Spinal cord (tissue), 10 donors: ENCODE measurements at places on chromosomes 5 and 9. TPM values are rescaled to one million over a fixed set of nuclear protein-coding genes. Genes with fewer than 3 reads are reported as not detected.

The SHISAL2B gene
- polyA plus RNA-seq = 2.6 TPM

The CAPSL gene
- 4.6 TPM for polyA plus RNA-seq

The CCDC180 gene
- 13.7 TPM for polyA plus RNA-seq

The LECT2 gene
- polyA plus RNA-seq = 2.1 TPM

The KIAA0825 gene
- 4.1 TPM for polyA plus RNA-seq

The PCDHGA3 gene
- polyA plus RNA-seq = 19.2 TPM

- no peak overlapping the region for H3K27ac ChIP-seq
- no peak for DNase-seq
- no peaks in the 10 kb centered on the region for H3K36me3 ChIP-seq
- no peaks in the 10 kb centered on the region for H3K27me3 ChIP-seq
- H3K4me3 ChIP-seq = no peak overlapping the region
Measured at GRCh38 chr5:142743592-142744441, 26.4 kb upstream of the ARHGAP26 start.

GRCh38 chr9:99823681-99824377 is 2.1 kb downstream of the NR4A3 start:
- H3K27me3 ChIP-seq = peaks cover 57% of the 10 kb centered on the region
- H3K36me3 ChIP-seq = peaks cover 6% of the 10 kb centered on the region

DNA sequence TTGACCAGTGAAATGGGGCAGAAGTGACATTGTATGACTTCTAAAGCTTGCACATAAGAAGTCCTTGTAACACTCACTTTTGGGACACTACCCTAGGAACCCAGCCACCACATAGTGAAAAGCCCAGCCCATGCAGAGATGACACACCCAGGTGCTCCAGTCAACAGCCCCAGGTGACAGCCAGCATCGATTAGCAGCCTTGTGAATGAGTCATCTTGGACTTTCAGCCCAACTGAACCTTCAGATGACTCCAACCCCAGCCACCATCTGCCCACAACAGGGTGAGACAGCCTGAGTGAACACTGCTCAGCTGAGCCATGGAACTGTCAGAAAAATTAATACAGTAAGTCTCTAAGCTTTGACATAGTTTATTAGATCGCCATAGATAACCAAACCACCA is 458.6 kb downstream of the ZSWIM6 start:
- H3K4me3 ChIP-seq = no peak overlapping the region
- H3K4me1 ChIP-seq = no peaks in the 10 kb centered on the region
- no peak overlapping the region for H3K27ac ChIP-seq
- DNase-seq = no peak

DNA sequence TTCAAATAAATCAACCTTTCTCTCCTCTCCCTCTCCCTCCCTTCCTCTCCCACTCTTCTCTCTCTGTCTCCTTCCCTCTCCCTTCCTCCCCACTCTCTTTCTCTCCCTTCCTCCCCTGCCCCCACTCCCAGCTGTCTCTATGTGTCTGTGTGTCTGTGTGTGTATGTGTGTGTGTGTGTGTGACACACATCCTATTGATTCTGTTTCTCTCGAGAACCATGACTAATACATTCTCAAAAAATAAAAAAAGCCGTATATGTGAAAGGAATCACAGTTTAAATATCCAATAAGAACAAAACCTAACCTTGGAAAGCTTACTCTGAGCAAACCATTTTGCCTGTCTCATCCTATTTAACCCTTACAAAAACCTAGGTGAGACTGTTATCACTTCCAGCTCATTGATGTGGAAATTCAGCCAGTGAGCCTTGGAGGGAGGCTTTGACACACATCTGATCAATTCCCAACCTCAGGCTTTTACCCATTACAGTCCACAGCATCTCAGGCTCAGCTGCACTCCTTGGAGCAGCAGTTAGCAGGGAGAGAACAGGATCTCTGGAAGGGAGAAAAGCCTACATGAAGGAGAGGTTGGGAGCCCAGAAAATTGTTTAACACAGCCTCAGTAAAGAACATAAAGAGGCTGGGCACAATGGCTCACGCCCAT is 8.3 kb downstream of the HSD17B3 start:
- H3K4me3 ChIP-seq = no peak overlapping the region
- no peaks in the 10 kb centered on the region for H3K36me3 ChIP-seq
- H3K27me3 ChIP-seq = no peaks in the 10 kb centered on the region
- peak overlapping the region; percentile 33 for H3K27ac ChIP-seq

DNA sequence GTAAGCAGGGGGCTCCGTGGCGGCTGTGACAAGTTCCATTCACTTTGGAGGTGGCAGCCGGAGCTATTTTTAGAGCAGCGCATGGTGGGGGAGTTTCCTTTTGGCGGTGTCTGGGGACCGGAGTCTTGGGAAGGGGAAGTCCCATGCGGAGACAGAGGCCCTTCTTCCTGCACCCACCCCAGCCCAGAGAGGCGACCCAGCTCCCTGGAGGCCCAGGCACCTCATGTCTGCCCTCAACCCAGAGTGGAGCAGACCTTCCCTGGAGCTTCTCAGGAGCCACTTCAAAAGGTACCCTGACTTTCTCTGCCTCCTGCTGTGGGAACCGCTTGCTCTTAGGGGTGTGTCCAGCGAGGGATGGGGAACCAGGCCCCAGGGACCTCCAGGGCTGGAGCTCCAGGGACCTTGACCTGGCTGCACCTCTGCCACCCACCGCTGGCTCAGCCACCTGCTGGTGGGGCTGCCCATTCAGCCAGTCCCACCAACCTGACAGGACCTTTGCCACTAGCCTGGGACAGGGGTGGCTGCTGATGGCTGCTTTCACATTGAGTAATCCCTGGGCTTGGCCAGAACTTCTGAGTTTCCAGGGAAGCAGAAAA is 34.1 kb downstream of the NEK6 start:
- peak overlapping the region; percentile 70 for H3K27ac ChIP-seq
- no peak for DNase-seq
- H3K27me3 ChIP-seq = no peaks in the 10 kb centered on the region
- H3K4me1 ChIP-seq = peaks cover 90% of the 10 kb centered on the region
- no peak overlapping the region for H3K4me3 ChIP-seq

DNA sequence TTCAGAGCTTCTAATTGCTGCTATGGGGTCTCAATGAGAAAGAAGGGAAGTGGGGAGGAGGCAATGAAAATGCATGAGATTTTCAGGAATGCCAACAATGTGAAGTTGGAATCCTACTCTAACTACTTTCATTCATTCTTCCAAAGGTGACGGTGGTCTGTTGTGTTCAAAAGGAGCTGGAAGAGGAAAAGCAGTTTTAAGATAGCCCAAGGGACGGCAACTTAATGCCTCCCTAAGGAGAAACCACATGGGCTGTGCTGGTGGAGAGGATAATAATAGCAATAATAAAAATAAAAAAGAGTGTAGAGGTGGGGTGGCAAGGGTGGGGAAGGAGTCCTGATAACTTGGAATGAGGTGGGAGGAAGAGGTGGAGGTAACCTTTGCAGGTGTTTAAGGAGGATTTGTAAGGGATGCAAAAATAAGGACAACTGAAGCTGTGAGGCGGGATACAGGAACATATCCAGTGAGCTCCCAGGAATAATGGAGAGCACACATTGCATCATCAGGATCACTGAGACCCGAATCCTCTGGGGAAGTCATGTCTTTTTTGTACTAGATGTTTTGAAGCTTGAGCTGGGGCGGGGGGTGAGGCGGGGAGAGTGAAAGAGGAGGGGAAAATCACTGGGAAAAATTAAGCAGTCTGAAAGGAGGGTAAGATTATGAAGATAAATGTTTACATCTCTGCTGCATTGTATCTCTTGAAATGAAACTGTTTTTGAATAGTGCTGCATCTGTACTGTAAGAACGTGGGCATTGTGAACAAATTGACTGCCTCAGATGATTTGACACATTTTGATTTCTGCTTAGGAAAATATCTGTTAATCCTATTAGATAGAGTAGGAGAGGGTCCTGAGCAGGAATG is 120.1 kb upstream of the TMEM161B start:
- H3K4me1 ChIP-seq = peaks cover 14% of the 10 kb centered on the region
- H3K27me3 ChIP-seq = no peaks in the 10 kb centered on the region
- no peaks in the 10 kb centered on the region for H3K36me3 ChIP-seq
- peak overlapping the region; percentile 96 for H3K27ac ChIP-seq

DNA sequence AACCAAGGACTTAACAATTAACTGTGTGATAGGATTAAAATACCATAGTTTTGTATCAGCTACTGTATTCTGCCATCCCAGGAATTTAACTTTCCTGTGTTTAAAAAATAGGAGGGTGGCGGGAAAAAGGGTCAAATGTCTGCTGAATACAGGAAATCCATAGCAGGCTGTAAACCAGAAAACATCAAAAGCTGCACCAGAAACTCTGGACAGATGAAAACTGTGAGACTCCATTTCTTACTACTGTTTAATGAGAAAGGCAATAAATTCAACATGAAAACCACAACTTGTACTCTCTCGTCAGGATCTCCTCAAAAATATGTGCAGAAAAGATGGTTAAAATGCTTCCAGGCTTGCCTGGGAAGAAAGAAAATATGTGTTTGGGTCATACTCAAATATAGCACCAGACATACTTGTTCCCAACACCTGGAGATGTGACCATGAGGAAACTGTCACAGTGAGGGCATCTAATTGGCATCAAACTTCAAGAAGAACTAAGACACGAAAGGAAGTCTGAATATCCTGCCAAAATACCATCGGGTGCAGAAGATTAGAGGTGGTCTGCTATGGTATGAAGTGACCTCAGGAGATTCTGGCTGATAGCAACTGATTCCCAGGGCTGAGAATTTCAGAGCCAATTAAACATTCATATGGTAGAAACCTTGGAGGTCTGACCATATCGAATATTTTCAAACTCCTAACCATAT is 164.7 kb upstream of the TARS1 start:
- no peaks in the 10 kb centered on the region for H3K27me3 ChIP-seq
- H3K36me3 ChIP-seq = no peaks in the 10 kb centered on the region
- no peak for DNase-seq

DNA sequence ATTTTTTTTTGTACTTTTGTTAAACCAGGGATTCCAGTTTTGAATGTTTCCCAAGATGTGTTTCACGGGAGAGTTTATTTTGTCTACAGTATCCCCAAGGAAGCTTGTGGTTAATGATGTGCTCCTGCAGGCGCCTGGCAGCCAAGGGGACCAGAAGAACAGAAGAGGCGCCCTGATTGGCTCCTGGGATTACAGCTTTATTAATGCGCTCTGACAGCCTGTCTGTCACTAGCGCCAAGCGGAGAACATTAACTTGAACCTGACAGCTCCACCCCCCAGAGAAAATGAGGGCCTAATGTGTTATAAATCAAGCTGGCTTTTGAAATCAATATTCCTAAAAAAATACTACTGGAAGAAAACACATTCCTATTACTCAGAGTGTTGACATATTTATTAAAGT is 5.0 kb upstream of the FBXL7 start:
- H3K27me3 ChIP-seq = peaks cover 3% of the 10 kb centered on the region
- H3K36me3 ChIP-seq = no peaks in the 10 kb centered on the region
- H3K4me1 ChIP-seq = peaks cover 4% of the 10 kb centered on the region
- DNase-seq = peak; percentile 46

GRCh38 chr5:53478411-53479044 is 1.9 kb upstream of the FST start:
- H3K36me3 ChIP-seq = no peaks in the 10 kb centered on the region
- H3K27ac ChIP-seq = peak overlapping the region; percentile 93
- DNase-seq = no peak
- peaks cover 24% of the 10 kb centered on the region for H3K4me1 ChIP-seq
- peaks cover 37% of the 10 kb centered on the region for H3K27me3 ChIP-seq
- peak overlapping the region; percentile 37 for H3K4me3 ChIP-seq

GRCh38 chr9:93549611-93550010 is 26.8 kb upstream of the PHF2 start:
- H3K36me3 ChIP-seq = peaks cover 28% of the 10 kb centered on the region
- no peak for DNase-seq
- no peaks in the 10 kb centered on the region for H3K27me3 ChIP-seq
- no peak overlapping the region for H3K4me3 ChIP-seq
- no peaks in the 10 kb centered on the region for H3K4me1 ChIP-seq
- H3K27ac ChIP-seq = no peak overlapping the region

DNA sequence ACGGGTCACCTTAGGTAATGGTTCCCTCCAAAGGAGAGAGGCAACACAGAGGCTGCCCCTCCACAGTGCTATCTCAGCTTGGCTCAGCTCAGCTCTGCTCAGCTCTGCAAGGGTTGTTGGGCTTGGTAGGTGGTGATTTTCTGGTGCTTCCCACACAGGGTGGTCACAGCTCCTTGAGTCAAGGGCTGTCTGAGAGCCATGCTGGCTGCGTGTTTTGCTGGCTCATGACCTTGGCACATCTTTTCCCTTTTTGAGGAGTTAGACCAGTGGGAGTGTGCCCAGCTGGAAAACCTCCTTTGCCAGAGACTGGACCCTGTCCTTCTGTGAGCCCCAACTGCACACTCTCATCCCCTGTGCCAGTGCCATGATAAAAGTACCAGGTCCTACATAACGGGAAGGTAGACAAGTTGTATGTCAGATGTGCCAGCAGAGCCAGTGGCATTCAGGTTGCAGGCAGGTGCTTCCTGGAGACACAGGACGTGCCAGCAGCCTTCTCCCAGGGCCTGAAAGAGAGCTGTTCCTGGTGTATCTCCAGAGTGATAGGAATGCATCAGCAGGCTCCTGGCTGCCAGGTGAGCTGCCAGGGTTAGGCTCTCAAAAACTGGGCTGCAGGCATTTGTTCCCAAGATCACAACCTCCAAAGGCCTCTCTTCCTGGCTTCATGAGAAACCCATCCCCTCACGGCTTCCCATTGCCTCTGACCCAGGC is 118.6 kb upstream of the CXCL14 start:
- no peak for DNase-seq
- peaks cover 5% of the 10 kb centered on the region for H3K4me1 ChIP-seq
- H3K4me3 ChIP-seq = no peak overlapping the region
- H3K36me3 ChIP-seq = no peaks in the 10 kb centered on the region

DNA sequence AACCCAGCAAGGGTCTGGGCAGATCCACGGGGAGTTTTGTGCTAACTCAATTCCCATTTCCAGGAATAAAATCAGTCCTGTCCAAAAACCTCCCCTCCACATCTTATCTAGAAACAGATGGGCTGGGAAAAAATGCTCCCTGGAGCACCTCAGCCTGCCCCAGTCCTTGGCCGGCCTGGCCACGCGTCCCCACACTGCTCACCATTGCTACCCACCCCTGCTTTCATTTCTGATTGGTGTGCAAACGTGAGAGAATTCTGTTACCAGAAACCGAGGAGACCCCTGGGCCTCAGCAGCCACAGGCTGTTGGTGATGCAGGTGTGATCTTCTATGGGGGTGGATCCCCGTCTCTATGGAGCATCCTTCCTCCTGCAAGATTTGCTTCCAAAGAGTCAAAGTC is 38.0 kb upstream of the OLFM1 start:
- no peaks in the 10 kb centered on the region for H3K27me3 ChIP-seq
- no peak overlapping the region for H3K27ac ChIP-seq
- H3K4me1 ChIP-seq = peaks cover 21% of the 10 kb centered on the region
- H3K4me3 ChIP-seq = no peak overlapping the region

- H3K27ac ChIP-seq = no peak overlapping the region
- no peaks in the 10 kb centered on the region for H3K27me3 ChIP-seq
- H3K4me1 ChIP-seq = peaks cover 8% of the 10 kb centered on the region
- no peak for DNase-seq
- no peaks in the 10 kb centered on the region for H3K36me3 ChIP-seq
Measured at GRCh38 chr9:110156416-110156815, 51.5 kb downstream of the C9orf152 start.
